Activated CD8-positive, alpha-beta memory T cell treated with anti-CD3 and anti-CD28 coated beads for 1 hour (primary cell): ENCODE measurements at places on chromosomes 3 and 15.

DNA sequence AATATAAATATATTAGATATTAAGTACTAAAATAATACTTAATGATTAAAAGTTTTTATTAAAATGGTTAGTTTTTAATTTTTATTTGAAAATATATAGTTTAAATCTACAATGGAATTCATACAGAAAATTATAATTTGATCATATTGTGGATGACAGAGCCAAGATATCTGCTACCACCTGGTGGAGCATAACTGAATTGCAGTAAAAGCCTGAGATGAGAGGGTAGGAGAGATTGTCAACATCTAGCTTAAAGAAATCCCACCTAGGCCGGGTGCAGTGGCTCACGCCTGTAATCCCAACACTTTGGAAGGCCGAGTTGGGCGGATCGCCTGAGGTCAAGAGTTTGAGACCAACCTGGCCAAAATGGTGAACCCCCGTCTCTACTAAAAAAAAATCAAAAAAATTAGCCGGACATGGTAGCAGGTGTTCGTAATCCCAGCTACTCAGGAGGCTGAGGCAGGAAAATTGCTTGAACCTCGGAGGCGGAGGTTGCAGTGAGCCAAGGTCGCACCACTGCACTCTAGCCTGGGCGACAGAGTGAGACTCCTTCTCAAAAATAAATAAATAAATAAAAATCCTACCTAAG is 25.1 kb upstream of the CSTA start:
- DNase-seq = peak; percentile 5

GRCh38 chr3:21587894-21588293 is 163.1 kb downstream of the ZNF385D start:
- DNase-seq = no peak

- no peak for DNase-seq
Observed at GRCh38 chr3:104832530-104832929, 534.2 kb upstream of the ALCAM start.

DNA sequence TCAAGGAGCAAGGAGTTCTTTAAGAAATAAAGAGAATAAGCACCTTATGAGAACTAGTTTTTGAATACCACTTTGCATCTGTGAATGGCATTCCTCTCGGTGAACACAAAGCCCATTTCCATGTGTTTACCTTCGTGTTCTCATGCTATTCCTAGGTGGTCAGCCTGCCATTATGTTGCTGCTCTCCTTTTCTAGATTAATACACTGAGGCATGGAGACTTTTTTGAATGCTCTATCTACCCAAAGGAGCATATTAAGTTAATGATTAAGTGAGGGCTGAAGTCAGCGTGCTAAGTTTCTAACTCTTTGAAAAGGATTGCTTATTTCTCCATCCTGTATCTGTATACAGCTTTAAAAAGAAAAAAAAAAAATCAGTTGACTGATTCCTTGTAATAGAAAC is 394.5 kb downstream of the MECOM start:
- DNase-seq = no peak

DNA sequence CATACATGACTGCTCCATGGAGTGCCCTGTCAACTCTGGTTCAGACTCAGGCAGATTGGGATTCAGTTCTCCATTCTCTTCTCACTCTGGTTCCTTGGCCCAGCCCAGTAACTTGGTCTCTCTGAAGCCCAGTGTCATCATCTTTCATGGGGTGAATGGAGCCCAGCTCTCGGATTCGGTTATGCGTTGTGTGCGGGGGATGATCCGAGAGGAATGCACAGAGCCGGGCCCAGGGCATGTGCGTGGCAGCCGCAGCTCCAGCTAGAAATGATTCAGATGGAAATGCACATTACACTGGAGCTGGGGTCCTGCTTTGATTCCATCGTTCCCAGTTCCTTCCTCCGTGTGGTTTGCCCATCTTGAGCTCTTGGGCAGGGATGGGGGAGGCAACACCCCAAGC is 189.4 kb downstream of the FEZF2 start:
- no peak for DNase-seq

DNA sequence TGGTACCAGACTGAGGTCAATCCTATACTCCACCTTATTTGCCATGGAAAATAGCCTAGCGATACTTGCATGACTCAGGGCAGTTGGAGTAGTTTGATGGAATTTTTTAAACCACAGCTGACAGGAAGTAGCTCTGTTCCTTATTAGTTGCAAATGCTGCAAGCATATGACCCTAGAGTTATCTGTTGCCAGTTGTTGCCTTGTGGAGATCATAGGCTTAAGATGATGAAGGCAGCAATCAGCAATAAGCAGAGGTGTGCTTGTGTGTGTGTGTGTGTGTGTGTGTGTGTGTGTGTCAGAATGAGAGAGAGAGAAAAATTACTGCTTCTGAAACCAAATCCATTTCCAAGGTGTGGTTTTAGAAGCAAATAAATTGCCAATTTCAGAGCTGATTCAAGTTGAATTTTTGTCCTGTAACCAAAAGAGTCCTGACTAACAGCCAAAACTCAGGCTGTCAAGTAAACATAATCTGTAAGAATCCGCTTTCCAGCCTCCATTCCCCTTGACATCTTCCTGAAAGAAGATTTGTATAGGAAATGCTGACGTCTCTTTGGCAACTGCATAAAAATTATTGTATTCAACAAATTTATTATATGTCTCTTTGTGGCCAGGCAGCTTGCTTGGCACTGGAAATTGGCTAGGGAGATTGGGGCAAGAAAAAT is 141.2 kb downstream of the SERPINI1 start:
- DNase-seq = no peak
